ENCODE measurements at places on chromosomes 5 and 9.

DNA sequence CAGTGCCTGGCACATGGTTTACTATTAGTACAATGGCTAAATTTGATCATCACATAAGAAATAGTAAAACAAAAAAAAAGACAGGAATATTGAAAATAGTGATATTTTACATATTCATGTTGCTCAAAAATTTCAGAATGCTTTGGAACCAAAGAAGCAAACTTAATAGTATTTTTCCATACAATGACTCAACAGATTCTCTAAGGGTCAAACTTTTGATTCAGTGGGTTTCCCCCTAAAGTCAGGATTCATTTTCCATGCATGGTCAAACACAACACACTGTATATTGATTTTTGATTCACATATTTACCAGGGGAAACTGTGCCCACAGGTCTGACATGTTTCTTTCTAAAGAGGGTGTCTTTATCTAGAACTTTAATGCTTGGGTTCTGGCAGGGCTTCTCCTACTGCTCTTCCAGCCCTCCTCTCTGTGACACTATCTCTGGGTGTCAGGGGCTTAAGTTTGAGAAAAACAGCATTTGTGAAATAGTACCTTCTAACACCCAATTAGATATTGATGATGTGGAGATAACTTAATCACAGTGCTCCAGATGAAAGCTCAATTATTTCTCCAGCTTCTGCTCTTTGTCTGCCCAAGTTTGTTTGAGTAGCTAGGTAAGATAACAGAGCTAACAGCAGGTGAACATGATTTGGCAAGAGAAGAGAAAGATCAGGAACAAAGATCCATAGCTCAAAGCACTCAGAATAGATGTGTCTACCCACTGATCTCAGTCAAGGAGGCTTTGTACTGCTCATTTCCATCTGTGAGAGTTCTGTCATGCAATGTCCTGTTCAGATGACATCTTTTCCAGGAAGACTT is 35.5 kb upstream of the ELL2 start:
- DNase-seq, result no peak

DNA sequence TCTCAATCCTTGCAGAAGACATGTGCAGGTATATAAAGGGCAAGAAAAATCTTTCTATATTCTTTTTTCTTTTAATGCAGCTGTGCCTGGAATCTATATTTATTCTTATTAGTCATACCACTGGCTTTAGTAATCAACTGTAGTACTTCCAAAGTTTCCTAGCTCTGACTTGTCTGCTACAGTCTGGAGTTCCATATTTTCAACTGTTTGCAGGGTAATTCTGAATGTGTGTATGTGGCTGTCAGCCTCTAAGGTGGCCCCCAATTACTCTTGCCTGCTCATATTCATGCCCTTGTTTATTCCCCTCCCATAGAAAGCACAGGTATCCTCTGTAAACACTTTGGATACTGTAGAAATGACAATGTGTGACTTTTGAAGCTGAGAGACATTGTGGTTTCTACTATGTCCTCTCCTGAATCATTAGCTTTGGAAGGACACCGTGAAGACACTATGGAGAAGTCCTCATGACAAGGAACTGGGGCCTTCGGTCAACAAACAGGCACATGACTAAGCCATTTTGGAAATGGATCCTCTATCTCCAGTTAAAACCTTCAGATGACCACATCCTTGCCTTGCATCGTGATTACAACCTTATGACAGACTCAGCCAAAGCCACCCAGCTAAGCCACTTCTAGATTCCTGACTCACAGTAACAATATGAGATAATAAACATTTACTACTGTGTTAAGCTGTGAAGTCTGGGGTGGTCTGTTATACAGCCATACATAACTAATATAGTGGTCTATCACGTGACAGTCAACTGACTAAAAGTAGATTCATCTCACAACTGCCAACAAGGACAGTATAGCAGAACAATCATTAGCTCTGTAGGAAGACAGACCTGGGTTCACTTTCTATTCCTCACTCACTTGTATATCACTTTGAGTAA is 49.5 kb upstream of the SUSD1 start:
- no peak for DNase-seq

- no peak for DNase-seq
Measured at GRCh38 chr9:131021785-131022184, 12.8 kb downstream of the LAMC3 start.

DNA sequence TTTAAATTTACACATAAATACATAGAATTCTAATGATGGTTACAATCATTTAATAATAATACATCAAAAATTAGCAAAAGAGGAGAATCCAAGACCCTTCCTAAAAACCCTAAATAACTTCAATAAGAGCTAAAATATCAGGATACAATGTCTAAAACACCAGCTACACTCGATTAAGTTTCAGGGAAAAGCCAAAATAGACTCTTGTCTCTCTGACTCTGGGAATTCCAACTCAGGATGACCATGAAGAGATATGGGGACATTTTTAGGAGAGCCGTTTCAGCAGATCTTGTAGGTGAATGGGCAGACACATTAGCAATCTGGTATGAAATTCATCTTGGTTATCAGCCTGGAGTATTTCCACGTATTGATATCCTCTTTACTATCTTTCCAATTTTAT is 193.3 kb upstream of the NR3C1 start:
- DNase-seq, result no peak

GRCh38 chr9:694092-694402 is 147.4 kb upstream of the DMRT1 start:
- no peak for DNase-seq

DNA sequence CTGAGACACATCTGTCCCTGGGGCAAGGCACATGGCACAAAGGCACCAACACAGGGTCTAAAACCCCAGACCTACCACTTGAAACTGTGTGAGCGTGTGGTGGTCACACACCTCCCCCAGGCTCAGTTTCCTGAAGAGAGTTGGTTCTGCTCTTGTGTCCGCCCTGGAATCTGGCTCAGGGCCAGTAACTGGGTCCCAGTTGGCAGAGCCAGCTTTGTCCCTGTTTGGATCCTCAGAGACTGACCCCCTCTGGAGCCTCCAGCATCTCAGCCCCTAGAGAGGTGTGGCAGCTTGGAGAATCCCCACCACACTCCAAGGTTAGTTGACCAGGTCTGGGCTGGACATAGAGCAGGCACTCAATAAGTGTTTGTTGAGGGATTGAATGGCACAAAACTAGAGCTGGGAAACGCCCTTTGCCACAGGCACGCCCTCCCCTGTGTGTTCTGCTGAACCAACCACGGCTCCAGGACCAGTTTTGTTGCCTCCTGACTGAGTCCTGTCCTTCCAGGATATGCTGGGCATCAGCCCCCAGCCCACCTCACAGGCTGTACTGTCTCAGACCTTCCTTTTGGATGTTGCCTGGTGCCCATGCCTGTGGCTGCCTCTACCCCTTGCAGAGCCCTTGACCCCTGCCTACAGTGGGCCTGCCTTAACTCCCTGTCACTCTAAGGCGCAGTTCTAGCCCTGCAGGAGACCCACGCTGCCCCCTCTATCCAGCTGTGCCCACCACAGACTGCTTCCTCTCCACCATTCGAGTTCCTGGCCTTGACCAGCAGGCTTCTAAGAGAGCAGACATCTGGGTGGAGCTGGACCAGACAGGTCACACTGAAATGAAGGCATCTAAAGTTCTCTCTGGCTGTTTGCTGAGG is 3.8 kb upstream of the PDLIM4 start:
- no peak for DNase-seq

DNA sequence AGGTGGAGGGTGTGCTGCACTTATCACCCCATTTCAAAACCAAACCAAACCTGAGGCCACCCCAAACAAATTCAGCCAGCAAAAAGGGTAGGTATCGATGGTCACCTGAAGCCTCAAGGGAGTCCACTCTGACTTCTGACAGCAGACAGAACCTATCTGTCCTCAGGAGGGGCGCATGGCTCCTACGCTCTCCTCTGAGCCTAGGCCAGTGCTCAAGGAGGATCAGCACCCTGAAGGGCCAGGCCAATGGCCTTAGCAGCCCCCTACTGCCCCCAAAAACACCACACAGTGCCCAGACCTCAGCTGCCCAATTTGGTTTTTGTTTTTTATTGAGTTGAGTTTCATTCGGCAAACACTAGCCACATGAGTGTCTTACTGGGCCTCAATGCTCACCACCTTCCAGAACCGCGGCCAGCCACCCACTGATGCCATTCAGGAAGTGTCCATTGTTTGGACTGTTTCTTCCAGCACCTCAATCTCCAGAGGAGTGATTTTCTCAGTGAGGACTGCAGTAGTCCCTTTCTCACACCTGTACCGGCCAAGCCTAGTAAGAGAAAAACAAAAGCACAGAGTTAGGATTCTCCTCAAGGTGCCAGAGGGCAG is 62.0 kb downstream of the PSMB7 start:
- no peak for DNase-seq
